ENCODE measurements at places on chromosomes 5 and 9.

DNA sequence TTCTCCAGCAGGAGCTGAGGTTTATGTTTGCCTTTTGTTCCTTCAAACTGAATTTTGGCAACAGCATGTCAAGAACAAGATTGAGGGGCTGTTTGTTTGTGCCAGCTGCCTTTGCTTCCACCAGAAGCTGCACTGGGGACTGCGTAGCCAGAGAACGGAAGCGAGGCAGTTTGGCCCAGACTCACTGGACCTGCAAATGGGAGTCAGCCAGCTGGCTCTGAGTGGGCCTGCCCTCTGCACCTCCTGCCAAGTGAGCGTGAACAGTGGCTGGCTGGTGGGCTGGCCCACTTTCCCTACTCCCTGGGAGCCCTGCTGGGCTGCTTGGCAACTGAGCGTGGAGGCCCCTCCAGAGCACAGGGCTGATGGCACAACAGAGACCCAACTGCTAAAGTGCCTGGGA, 111.6 kb downstream of the GALNT10 start:
- DNase-seq: no peak

DNA sequence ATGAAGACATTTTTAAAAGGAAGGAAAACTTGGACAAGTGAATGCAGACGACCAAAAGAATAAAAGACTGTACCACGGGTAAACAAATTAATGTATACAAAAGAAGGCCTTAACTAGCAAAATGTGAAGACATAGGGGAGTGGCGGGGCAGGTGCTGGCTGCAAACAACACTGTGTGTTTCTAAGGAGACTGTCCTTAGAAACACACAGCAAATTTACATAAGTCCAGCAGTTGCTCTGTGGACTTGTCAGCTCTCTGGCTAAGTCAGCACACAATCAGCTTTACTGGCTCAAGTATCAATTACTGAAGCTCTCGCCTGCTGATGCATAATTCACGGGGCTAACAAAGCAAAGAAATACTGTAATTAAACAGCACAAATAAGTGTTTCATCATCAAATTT, 24.8 kb downstream of the PTBP3 start:
- DNase-seq: no peak

DNA sequence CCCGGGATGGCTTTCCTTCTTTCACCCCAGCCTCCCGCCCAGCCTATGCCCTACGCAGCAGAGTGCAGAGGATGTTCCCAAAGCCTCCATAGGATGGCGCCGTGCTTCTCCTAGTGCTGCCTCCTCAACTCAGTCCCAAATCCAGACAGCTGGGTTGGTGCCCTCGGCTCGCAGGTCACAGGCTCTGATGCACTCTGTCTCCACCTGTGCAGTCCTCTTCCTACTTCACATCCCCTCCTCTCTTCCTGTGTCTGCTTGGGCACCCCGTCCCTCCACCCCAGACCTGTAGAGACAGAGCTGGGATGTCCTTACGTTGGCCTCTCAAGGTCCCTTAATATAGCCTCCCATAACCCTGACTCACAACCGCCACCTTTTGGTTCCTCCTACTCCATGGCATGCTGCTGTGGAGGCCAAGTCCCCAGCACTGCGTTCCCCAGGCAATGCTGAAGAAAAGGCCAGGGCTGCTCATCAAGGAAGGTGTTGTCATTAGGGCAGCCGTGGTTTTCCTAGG, 314.4 kb downstream of the GADD45G start:
- DNase-seq: peak; percentile 72

- no peak for DNase-seq
Measured at GRCh38 chr9:15837079-15837679, 284.3 kb downstream of the CCDC171 start.

DNA sequence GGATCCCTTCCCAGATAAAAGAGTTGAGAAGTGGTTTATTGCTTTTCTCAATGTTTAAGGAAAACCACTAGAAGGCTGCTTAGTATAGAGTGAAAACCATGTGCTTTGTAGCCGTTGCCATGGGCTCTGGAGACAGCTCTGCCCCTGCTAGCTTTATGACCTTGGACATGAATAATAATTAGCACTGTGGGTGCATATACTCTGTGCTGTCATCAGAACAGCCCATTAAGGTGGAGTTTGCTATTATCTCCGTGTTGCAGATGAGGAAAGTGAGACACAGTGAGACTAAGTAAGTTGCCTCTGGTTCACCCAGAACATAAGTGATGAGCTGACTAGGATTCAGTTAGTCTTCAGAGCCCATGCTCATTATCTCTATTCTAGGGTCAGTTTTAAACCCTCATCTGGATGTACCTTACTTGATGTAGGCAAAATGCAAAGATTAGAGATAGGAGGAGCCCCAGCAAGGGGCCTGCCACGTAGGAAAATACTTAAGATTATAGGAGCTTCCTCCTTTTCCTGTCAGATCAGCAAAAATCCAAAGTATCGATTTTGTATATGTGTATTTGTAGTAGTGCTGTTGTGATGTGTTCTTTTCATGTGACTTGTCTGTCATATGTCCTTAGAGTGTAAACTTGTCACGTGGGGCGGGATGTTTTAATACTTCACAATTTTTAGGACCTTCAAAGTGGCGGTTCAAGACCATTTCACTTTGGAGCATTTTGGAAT, 102.5 kb downstream of the TLE4 start:
- DNase-seq: no peak

DNA sequence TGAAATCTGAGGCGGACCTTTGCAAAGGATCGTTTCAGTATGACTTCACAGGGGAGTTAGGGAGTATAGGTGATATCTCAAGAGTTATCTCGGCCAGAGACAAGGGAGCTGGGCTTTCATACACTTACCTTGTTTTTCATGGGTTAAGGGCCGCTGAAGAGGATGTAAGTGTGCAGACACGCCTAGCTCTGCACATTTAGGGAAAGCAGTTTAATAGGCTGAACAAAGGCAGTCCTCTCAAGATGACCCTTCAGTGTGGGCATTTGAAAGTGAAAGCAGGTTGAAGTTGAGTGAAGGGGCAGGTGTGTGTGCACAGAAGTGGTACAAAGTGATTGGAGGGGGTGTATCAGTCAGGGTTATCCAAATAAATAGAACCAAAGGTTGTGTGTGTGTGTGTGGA, 33.1 kb upstream of the PRXL2C start:
- no peak for DNase-seq

DNA sequence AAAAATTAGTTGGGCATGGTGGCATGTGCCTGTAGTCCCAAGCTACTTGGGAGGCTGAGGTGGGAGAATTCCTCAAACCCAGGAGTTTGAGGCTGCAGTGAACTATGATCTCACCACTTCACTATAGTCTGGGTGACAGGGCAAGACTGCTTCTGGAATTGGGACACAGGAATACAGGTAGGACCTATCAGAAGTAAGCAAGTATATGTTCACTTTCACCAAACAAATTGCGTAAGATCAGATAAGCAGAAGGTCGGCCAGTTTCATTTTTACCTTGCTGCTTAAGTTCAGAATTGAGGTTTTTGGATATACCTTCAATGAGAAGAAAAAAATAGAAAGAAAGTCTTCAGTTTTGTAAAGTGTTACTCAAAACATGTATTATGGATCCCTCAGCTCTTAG, 171.7 kb downstream of the MAT2B start:
- DNase-seq: no peak

DNA sequence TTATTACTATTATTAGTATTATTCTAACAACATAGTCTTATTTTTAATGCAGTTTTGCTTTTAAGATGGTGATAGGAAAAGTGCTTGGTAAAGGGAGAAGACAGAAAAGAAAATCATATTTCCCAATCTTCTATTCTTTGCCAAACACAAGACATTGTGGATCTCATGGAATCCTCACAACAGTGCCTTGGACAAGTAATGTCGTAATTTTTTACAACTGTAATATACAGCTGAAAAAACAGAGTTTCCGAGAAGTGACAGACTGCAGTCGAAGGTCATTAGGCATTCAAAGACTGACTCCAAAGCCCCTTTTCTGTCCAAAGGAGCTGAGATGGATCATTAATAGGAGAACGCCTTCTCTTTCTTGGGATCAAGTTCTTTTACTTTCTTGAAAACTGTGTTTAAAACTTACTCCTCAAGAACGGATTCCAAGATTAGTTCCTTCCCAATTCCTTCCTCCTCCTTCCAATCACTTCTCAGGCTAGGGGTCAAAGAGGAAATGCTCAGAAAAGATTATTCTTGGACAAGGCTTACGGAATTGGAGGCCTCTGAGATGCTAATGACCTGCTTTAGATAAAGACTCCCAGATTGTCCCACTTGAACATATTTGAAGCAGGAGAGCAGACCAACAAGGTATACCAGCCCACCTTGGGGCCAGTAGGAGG, 24.3 kb upstream of the TRIM32 start:
- DNase-seq: no peak

DNA sequence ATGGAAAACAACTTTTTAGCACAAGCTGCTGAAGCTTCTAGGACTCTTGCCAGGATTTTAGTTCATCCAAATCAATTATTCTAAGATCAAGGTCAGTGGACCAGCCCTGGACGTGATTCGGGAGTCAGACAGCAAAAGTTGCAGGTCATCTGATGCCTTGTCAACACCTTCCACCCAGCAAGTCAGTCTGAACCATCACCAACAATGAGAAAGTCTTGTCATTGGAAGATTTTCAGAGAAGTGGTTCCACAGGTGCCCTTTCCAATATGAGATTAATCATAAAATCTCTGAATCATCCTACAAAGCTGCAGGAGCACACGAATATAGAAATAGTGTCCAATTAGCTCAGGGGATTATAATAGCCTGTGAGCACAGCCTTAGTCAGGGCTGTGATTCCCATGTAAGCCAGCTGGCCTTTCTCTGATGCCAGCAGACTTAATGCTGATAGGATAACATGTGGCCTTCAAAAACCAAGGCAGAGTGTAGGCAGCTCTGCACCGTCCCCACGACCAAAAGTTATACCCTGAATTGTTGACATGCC, 445.0 kb upstream of the TRPC7 start:
- DNase-seq: no peak

DNA sequence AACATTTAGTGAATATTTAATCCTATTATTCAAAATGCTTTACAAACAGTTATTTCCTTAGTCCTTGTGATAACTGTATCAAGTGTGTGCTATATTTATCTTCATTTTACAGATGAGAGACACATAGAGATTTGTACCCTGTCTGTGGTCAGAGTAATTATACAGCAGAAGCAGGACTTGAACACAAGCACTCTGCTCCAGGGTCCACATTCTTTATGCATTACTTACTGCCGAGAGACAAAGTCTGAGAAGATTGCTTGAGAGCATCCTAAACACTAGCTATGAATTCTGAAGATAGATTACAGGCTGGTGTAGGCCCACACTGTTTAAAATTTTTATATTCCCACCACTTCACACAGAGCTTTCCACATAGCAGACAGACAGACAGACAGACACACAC, 926.1 kb upstream of the DMAC1 start:
- DNase-seq: no peak

DNA sequence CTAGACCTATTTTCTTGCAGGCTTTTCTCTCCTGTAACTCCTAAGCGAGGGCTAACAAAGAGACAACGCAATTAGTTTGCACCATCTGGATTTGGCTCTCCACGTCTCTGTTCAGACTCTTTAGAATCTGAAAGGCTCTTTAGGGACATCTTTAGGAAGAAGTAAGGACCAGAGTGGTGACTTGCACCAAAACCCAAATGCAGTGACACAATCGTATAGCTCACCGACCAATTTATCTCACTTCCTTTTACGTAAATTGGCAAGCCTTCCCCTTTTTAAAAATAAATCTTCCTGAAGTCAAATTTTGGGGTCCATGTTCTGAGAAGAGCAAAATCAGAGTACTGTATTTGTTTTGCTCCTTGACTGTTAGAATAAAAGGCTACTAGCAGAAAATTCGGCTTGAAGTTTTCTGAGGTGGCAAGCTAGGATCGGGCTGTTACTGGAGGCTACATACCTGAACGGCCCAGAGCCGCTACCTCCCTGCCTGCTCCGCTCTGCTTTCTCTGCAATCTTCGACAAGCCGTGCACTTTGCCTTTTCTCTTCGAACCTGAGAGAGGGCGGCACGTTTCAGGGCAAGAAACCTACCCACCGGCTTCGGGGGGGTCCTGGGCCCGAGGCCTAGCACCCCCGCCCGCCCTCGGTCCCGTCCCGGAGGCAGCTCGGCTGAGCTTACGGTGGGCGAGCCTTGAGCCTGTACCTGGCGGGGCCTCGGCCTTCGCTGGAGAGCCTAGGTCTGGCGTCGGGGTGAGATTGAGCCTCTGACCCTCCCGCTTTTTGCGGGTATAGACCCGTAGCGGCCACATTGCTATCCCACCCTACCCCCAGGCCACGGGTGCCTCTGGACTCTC, 537 bp downstream of the MEIKIN start:
- no peak for DNase-seq

DNA sequence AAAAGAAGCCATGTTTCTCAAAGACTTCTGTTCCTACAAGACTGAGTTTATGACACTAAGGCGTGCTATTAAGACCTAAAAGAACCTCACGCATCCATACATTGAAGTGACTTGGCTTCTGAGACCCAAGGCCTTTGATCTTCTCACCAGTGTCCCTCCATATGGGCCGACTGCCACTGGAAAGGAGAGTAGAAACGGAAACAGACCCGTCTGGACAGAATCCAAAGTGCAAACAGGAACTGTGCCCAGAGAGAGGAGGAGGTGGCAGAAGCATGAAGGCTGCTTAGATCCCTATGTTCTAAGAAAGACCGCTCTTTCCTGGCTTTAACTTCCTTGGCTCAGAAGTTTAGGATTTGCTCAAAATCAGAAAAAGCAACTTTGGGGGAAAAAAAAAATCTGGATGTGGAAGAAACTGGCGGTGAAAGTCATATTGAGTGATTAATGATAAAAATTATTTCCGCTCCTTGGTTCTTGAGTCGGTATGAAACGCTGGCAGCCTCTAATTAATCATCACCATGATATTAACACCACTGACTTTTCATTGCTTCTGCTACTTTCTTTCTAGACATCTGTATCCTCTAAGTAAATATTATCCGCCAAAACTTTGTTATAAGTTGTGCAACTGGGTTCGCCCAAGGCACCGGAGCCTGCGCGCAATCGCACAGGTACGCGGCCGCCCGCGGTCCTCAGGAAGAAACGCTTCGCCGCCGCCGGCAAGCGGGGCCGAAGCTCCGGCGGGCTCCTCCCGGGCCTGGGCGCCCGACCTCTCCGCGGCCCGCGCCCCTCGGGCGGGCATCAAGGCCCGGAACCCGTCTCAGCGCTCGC, 726 bp downstream of the DAP start:
- DNase-seq: no peak

DNA sequence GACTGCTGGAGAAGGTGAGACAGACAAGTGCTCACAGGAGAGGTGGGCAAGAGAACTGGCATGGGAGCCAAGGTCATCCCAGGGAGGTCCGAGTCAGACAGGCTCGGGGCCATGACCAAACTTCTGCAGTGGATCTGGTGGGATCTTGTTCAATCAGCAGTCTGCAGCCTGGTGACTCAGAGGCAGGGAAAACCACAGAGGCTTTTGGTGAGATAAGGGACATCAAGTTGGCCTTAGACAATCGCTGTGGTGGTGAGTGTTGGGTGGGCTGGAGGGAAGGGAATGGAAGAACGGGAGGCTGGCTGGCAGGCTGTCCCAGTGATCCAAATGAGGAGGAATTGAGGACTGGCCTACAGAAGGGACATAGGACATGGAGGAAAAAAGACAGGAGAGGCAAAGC, 123.8 kb downstream of the TMEM174 start:
- DNase-seq: no peak

GRCh38 chr9:22158271-22158670, 149.2 kb upstream of the CDKN2B start:
- no peak for DNase-seq

All from suprapubic skin (tissue), 4 donors.